ENCODE measurements at places on chromosomes 1 and 21.

DNA sequence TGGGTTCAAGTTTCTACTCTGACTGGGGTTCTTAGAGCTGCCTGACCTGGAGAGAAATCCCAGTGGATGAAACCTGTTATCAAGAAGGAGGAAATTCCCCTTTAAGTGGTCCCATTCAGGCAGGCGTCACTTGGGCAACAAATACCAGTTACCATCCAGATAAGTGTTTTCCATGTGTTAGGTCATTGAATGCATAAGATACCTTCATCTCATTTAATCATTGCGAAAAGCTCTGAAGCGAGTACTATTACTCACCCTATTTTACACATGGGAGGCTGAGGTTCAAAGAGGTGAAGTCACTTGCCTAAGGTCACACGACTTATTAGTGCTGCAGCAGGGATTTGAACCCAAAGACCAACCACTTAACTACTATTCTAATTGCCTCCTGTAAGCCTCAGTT, 45.5 kb upstream of the RPL11 start:
- no peak for DNase-seq

DNA sequence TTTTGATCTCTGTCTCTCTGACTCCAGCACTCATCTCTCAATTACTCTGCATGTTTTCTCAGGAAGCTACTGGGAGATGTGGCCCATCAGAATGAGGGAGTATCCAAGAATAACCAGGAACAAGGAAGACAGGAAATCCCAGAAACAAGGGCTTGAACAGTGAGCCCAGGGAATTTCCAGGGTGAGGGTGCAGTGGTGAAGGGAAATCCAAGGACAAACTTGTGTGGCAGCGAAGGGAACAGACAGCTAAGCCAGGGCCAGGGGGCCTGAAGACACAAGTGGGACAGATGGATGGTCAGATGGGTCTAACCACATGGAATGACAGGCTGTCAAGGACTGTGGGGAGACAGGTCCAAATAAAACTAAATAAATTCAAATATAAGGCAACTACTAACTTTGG, 121.8 kb upstream of the ERRFI1 start:
- DNase-seq, result no peak

- no peak for DNase-seq
These were observed 7.0 kb upstream of the DPT start for GRCh38 chr1:168735974-168736373.

- DNase-seq, result no peak
These were observed 7.1 kb upstream of the TBX19 start for GRCh38 chr1:168273575-168273974.

GRCh38 chr1:236419502-236419901, 25.4 kb downstream of the EDARADD start:
- no peak for DNase-seq

DNA sequence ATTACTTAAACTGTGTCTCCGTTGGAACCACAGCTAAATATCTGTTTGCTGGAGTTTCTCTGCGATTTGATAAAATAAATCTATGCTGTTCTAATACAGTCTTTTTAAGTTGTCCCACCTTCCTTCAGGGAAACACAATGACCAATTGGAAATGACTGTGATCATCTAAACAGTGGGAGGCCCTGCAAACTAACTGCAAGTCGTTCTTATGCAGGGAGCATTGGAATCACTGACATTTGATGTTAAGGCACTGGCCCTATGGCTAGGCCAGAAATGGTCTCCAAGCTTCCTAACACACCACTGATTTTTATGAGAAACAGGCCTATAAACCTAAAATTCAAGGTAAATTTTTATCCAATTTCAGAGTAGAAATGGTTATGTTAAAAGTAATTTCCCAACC, 645.2 kb downstream of the LMO4 start:
- DNase-seq, result no peak

GRCh38 chr1:230390371-230390770, 35.8 kb downstream of the PGBD5 start:
- no peak for DNase-seq

DNA sequence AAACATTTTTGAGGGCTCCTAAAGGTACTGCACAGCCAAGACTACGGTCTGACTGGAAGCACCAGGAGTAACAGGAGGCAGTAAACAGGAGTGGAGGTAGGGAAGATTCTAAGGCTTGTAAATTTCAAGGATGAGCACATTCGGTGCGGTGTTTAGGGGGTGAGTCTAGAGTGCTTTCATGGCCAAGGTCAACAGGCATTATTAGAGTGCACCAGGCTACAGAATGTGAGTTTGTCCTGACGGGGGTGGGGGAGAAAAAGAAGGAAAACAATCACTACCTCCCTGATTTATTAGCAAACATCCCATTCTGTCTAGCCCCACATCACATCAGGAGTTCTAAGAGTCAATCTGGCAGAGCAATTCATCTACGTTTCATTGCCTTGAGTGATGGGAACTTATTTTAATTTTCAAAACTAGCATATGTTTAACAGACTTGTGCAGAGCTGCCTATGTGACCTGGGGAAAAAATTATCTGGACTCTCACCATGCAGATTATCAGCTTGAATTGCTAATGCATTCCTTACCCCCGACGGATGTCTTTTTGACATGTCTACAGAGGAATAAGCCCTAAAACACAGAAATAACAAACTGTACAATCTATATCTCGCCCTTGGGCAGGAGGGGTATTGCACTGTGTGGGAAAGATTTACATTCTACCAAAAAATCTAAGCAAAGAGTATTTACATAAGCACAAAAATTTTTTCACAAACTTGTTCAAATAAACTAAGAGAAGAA, 45.0 kb downstream of the APP start:
- DNase-seq, result no peak

DNA sequence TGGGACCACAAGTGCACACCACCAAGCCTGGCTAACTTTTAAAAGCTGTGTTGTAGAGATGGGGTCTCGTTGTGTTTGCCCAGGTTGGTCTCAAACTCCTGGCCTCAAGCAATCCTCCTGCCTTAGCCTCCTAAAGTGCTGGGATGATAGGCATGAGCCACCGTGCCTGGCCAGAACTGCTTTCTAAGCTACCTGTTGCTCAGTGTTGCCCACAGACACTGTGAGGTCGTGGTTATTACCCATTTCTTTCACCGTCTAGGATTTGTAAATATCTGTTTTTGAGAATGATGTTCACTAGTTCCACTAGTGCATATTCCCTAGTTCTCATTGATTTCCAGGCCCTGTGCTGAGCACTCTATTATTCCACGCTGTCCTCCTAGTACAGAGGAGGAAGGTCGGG, 51.4 kb upstream of the FAM89A start:
- DNase-seq, result no peak

- no peak for DNase-seq
These were observed 7.3 kb upstream of the TAGLN2 start for GRCh38 chr1:159932296-159933285.

Measured in RPMI8226 (cell line).